ENCODE measurements at places on chromosomes 7 and 10.

- DNase-seq, result no peak
These were observed 554.1 kb upstream of the FOXK1 start for GRCh38 chr7:4127909-4128560.

- DNase-seq, result no peak
These were observed 12.5 kb downstream of the TBX20 start for GRCh38 chr7:35241436-35241835.

GRCh38 chr7:49855281-49855980 is 82.0 kb downstream of the VWC2 start:
- DNase-seq, result no peak

GRCh38 chr10:98908868-98909267 is 326.8 kb downstream of the HPSE2 start:
- DNase-seq, result no peak

DNA sequence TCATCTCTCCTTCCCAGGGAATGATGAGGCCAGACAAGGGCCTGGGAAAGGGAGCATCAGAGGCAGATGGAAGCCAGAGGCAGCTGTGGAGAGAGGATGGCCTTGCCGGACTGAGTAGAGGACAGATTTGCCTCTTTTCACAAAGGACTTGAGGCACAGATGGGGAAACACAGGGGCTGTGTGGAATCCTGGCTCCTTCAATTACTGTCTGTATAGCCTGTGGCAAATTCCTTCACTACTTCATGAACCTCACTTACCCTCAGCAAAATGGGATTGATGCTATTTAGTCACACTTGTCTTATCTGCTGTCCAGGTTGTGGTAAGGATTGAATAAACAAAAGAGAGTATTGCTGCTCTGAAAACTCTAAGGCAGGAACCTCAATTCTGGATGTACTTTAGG is 40.3 kb downstream of the SLC25A28 start:
- no peak for DNase-seq

All from PC-9 (cell line).